Activated naive CD8-positive, alpha-beta T cell treated with anti-CD3 and anti-CD28 coated beads, Interleukin-2, amount 10 ng/mL, durations not matched to agents 7 days and 5 days (primary cell): ENCODE measurements at places on chromosomes 11 and 22. TPM values are rescaled to one million over a fixed set of nuclear protein-coding genes. Genes with fewer than 3 reads are reported as not detected.

The CENPM gene
- total RNA-seq, result 53.2 TPM

The XKR3 gene
- not detected for total RNA-seq

The RAG2 gene
- total RNA-seq, result not detected

The FDXACB1 gene
- 3.5 TPM for total RNA-seq

The SHISAL1 gene
- not detected for total RNA-seq

The WNT7B gene
- total RNA-seq, result not detected

The HOATZ gene
- not detected for total RNA-seq

GRCh38 chr11:126109941-126110731 is 47.5 kb upstream of the CDON start:
- no peaks in the 10 kb centered on the region for H3K27me3 ChIP-seq
- no peaks in the 10 kb centered on the region for H3K36me3 ChIP-seq
- no peak overlapping the region for H3K27ac ChIP-seq
- DNase-seq, result no peak
- no peak overlapping the region for H3K4me3 ChIP-seq
- no peaks in the 10 kb centered on the region for H3K4me1 ChIP-seq

DNA sequence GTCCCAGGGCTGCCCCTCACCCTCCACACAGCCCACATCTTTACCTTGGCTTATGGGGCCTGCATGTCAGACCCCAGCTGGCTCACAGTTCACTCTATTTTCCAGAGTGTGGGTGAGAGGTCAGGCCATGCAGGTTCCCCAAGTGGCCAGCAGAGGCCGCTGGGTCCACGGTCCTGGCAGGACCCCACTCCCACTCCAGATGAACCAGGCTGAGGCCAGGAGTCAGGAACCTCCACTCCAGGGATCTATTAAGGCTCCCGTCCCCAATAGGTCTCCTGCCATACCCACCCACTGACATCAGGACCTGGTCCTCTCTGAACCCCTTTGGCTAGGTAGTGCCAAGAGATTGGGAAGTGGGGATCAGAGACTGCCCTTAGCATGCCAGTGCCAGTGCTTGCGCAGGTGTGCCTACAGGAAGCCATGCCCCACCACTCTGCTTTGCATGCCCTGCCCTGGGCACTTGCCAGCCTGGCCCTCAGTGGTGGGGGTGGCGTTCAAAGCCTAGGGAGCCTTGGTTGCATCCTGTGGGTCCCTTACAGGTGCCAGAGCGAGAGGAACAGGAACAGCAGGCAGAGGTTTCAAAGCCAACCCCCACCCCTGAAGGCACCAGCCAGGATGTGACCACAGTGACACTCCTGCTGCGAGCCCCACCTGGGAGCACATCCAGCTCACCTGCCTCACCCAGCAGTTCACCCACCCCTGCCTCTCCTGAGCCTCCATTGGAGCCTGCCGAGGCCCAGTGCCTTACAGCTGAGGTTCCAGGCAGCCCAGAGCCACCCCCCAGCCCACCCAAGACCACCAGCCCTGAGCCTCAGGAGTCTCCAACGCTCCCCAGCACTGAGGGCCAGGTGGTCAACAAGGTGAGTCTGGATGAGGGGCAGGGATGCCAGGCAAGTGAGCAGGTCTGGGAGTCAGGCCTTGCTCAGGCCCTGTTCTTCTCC is 8.3 kb downstream of the SMTN start:
- peaks cover 1% of the 10 kb centered on the region for H3K4me1 ChIP-seq
- no peak for DNase-seq
- H3K36me3 ChIP-seq, result no peaks in the 10 kb centered on the region
- no peak overlapping the region for H3K4me3 ChIP-seq
- no peaks in the 10 kb centered on the region for H3K27me3 ChIP-seq

GRCh38 chr11:13928566-13929251 is 33.8 kb upstream of the SPON1 start:
- peaks cover 1% of the 10 kb centered on the region for H3K27me3 ChIP-seq
- H3K4me1 ChIP-seq, result peaks cover 30% of the 10 kb centered on the region
- no peak overlapping the region for H3K27ac ChIP-seq
- no peak overlapping the region for H3K4me3 ChIP-seq
- no peak for DNase-seq
- peaks cover 6% of the 10 kb centered on the region for H3K36me3 ChIP-seq

- DNase-seq, result no peak
- H3K36me3 ChIP-seq, result no peaks in the 10 kb centered on the region
- H3K4me1 ChIP-seq, result peaks cover 12% of the 10 kb centered on the region
- peaks cover 11% of the 10 kb centered on the region for H3K27me3 ChIP-seq
- no peak overlapping the region for H3K4me3 ChIP-seq
These were observed 12.3 kb downstream of the ABTB2 start for GRCh38 chr11:34345540-34345876.

DNA sequence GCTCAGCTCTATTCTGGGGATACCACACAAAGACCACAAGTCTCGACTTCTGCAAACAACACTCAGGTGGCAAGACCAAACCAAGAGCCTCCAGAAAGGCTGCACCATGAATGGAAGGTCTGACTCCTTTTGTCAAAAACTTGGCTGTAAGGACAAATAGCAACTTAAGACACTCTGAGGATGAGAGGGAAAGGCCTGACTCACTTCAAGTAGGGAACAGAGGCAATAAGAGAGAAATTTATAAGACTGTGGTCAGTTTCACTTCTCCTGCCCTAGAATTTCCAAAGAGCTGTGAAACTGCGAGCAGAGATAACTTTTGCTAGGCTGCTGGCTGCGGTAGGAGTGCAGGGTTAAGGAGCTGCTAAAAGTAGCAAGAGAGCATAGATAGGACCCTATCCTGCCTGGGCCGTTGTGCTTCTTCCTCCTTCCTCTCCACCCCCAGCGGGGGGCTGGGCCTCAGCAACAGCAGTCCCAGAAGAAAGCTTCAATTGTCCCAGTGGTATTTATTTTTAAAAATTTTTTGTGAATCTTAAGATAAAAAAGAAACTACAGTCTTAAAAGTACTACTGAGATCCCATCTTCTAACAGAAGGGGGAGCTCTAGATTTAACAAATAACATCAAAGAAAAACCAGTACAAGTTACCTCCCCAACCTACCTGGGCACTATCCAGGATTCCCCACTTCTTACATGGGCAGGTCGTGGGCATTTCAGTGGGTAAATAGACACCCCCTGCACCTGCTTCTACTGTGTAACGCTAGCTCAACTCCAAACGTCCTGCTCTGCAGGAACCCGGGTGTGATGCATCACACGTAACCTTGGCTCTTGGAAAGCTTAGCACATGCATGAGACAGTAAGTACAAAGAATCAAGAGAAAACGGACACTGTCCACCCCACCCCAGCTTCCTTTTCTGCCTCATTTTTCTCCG is 66.4 kb downstream of the SGSM3 start:
- peaks cover 18% of the 10 kb centered on the region for H3K36me3 ChIP-seq
- no peaks in the 10 kb centered on the region for H3K27me3 ChIP-seq
- H3K4me1 ChIP-seq, result peaks cover 46% of the 10 kb centered on the region
- peak overlapping the region; percentile 90 for H3K27ac ChIP-seq
- DNase-seq, result peak; percentile 53
- peak overlapping the region; percentile 65 for H3K4me3 ChIP-seq

DNA sequence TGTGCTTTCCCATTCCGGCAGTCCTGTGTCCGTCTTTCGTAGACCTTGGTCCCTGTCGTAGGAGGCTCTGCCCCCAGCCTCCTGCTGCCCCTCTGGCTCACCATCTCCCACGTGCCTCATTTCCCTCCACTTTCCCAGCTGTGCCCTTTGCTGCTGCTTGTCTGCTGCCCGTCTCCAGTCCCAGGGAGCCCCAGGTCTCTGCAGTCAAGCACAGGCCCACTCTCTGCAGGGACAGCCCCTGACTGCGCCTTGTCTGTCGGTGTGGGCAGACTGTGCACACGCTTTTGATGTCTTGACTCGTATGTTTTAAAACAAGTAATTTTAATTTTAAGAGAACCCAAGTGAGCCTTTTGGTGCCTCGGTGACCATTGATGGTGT is 12.4 kb downstream of the DGCR8 start:
- no peak for DNase-seq
- peak overlapping the region; percentile 78 for H3K27ac ChIP-seq
- peak overlapping the region; percentile 59 for H3K4me3 ChIP-seq
- no peaks in the 10 kb centered on the region for H3K27me3 ChIP-seq
- H3K36me3 ChIP-seq, result peaks cover 63% of the 10 kb centered on the region

GRCh38 chr11:75236062-75236461 is 4.5 kb upstream of the TPBGL start:
- H3K27me3 ChIP-seq, result peaks cover 21% of the 10 kb centered on the region
- no peaks in the 10 kb centered on the region for H3K36me3 ChIP-seq
- H3K4me1 ChIP-seq, result no peaks in the 10 kb centered on the region
- no peak overlapping the region for H3K4me3 ChIP-seq

DNA sequence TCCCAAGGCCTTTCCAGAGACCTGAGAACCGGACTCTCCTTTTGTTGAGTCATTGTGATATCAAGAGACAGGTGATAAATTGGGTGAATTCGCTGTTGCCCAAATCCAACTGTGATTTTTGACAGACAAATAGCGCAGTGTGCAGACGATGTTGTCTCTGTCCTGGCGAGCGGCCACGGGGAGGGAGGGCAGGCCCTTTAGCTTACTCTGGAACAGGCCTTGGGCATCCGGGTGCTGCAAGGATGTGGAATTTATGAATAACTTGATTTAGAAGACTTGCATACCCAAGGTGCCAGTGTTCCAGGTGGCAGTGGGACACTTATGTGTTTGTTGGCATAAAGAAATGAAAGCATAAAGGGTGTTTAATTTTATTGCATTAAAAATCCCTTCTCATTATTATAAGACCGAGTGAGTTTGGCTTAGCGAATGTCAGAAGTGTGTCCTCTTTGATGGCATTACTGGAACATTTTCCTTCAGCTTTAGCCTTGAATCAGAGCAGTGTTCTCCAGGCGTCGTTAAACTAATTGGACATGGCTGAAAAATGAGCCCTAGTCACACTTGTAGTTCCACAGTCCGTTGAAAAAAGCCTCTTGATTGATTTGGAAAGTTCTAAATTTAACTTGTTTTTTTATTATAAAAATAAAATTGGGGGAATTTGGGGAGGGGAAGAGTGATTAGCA is 9.4 kb downstream of the LDLRAD3 start:
- H3K27ac ChIP-seq, result no peak overlapping the region
- no peak for DNase-seq
- no peaks in the 10 kb centered on the region for H3K36me3 ChIP-seq
- no peaks in the 10 kb centered on the region for H3K4me1 ChIP-seq
- peaks cover 12% of the 10 kb centered on the region for H3K27me3 ChIP-seq
